CD8-positive, alpha-beta T cell (primary cell): ENCODE measurements at places on chromosomes 13 and 19. TPM values are rescaled to one million over a fixed set of nuclear protein-coding genes. Genes with fewer than 3 reads are reported as not detected.

- no peak for DNase-seq
These were observed 31.8 kb downstream of the TPP2 start for GRCh38 chr13:102628559-102628958.

DNA sequence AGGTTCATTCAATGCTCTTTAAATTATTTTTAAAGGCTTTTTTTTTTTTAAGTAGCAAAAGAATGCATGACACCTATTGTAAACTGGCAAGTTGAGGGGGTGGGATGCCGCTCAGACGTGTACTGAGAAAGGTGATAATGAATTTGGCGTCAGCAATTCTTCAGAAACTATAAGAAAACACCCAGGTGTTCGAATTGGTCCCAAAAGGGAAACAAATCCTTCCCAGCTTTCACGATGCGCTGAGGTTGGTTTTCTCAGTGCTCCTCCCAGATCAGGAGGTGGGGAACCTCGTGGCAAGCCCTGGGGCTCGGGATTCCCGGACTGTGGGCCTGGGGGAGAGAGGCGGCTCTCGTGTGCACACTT is 543 bp upstream of the FAM124A start:
- no peak for DNase-seq

DNA sequence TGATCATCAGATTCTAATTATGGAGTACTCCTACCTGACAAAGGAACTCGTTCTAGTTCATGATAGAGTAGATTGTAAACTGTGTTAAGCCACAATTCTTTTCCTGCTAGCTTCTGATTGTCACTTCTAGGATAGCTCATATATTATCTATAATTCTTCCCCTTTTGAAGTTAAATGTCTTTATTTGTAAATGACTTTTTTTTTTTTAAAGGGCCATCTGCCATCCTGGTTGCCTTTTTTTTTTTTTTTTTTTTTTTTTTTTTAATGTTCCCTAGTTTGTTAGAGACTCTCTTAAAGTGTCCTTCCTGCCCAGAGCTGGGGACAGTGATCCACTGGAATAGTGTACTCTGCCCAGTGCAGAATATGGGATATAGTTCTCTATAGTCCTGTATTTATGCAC is 4.3 kb downstream of the CHAMP1 start:
- no peak for DNase-seq

GRCh38 chr19:55071913-55072312 is 3.8 kb upstream of the EPS8L1 start:
- no peak for DNase-seq

- DNase-seq, result no peak
These were observed 182.7 kb downstream of the TBC1D4 start for GRCh38 chr13:75299246-75299645.

DNA sequence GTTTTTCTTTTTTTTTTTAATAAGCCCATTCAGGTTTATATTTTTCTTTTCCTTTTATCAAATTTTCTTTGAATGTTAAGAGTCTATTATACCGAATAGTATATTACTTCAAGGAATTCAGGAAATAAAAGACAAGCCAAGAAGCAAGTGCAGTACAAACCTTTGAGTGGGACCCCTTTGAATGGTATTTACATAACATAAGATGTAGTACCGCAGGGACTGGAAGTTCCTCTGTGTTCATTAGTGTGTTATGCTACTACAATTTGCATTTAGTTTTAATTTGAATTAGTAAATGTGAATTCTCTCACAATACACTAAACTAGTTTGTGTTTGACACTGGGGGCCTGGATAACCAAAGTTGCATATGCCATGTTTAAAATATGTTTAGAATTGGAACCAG is 339.5 kb downstream of the DCT start:
- no peak for DNase-seq

GRCh38 chr13:95269756-95270155 is 31.5 kb downstream of the ABCC4 start:
- DNase-seq, result no peak

DNA sequence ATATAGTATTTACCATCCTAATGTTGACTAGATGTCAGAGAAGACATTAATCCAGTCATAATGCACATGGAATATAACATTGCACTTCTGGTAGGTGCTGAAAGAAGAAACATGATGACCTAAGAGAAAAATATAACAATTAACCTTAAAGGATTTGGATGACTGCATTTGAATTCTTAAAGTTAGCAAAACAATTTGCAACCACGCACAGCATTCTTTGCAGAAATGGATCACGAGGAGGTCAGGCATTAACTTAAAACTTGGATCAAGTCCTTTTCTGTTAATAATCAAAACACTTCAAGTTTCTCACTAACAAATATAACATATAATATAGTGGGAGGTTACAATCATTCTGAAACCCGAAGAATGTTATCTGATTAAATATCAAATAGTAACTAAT is 525.0 kb upstream of the SLITRK6 start:
- no peak for DNase-seq

DNA sequence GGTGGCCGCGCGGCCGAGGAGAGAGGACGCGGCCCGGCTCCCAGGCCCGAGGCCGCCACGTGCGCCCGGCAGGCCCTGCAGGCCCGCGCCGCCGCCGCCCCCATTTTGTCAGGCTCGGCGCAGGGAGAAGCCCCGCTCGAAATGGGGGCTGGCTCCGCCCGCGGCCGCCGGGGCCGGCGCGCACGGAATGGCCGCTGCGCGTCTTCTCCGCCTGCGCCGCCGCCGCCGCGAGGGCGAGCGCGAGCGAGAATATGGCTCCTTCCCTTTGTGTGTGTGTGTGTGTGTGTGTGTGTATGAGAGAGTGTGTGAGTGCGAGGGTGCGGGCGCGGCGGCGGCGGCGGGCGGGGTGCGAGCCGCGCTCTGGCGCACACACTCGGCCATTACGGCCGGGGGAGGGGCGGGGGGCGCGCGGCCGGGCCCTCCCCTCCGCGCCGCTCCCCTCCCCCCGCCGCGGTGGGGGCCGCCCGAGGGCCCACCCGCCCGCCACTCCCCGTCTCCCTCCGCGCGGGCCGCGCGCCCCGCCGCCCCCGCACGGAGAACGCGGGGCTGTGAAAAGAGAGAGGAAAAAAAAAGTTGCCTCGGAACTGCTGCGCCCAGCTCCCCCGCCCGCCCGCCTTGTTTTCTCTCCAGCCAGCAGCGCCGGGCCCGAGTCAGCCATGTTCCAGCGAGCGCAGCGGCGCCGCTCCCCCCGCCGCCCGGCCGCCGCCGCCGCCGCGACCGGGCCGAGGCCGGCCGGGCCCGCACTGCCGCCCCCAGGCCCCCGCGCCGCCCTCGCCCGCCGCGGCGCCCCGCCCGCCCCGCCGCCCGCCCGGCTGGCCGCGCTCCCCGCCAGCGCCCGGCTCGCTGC is 1.0 kb downstream of the HMGB1 start:
- peak; percentile 71 for DNase-seq

GRCh38 chr19:4352701-4353121 is 9.3 kb downstream of the MPND start:
- peak; percentile 41 for DNase-seq

- DNase-seq, result no peak
These were observed 39.1 kb downstream of the SMAD9 start for GRCh38 chr13:36880961-36881360.

GRCh38 chr19:406135-406781 is 2.7 kb downstream of the C2CD4C start:
- no peak for DNase-seq

- DNase-seq, result no peak
These were observed 2.4 kb downstream of the POLR1D start for GRCh38 chr13:27624071-27624470.

DNA sequence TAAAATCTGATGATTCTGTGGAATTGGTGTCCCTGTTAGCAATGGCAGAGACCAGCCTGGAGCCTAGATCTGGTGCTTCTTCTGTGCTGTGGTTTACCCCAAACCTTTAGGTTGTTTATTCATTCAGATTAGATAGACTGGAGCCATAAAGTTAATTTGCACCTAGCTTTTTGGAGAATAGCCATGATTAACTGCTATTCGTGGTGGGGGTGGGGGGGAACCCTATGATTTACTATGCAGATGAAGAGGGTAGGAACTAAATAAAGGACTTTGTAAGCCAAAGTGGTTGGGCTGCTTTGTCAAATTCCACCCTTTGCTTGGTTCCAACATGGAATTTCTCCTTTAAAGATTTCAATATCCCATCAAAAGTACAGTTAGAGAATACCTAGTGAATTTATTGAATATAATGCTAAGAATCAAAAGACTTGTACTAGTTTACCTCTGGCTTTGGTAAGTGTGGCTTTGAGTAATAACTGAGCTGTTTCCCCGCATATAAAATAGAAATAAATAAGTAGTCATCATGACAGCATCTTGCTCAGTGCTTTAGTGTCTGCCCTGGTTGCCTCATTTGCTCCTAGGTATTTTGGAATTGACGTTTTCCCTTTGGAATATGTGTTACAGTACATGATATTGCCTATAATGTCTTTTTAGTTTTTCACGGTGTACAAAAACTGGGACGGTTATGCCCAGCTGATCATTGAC is 27.6 kb downstream of the SKA3 start:
- DNase-seq, result no peak

DNA sequence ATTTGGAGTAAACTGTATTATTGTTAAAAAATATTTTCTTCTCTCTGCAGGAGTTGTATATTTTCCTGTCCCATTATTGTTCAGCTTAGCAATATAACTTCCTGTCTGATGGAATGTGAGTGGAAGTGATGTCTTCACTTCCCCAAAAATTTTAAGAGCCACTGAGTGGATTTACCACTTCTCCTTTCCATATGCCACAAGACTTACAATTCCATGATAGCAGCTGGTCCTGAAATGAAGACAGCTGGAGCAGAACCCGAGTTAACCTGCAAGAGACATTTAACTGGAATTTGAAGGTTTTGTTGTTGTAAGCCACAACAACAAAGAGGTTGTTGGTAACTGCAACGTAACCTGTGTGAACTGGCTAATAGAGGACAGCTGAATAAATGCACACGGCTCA is 23.4 kb upstream of the TBC1D4 start:
- DNase-seq, result no peak

DNA sequence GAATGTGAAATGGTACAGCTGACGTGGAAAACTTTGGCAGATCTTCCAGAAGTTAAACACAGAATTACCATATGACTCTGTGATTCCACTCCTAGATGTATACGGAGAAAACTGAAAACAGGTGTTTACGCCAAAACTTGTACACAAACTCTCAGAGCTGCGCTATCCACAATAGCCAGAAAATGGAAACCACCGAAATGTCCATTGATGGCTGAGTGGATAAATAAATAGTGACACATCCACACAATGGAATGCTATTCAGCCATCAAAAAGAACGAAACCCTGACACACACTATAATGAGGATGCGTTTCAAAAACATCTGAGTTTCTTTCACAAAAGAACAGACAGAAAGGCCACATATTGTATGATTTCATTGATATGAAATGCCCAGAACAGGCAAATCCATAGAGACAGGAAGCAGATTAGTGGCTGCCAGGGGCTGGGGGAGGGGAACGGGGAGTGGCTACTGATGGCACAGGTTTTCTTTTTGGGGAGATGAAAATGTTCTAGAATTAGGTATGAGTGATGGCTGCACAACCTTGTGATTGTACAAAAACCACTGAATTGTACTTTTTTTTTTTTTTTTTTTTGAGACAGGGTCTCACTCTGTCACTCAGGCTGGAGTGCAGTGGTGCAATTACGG is 33.0 kb downstream of the IL12RB1 start:
- no peak for DNase-seq

GRCh38 chr19:16541526-16542044 is 652 bp downstream of the CHERP start:
- peak; percentile 4 for DNase-seq

DNA sequence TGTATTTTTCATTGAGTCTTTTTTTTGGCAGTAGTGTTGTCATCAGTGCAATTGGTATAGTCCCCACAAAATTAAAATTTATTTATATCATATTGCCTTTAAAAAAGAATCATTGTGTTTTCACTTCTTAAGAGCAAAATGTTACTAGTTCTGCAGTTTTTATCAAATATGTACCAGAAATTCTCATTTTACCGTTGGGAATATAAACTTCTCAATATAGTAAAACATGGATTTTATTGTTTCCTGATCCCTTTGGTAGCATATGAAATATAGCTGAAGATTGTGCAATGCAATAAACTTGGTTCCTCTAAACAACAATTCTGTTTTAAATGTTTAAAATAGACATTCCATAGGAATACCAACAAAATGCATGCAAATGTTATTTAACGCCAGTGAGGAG is 306.5 kb upstream of the PCDH20 start:
- DNase-seq, result no peak

GRCh38 chr19:41808663-41809566 is 12.5 kb downstream of the CEACAM3 start:
- no peak for DNase-seq

GRCh38 chr13:33316890-33317289 is 31.3 kb upstream of the STARD13 start:
- no peak for DNase-seq

DNA sequence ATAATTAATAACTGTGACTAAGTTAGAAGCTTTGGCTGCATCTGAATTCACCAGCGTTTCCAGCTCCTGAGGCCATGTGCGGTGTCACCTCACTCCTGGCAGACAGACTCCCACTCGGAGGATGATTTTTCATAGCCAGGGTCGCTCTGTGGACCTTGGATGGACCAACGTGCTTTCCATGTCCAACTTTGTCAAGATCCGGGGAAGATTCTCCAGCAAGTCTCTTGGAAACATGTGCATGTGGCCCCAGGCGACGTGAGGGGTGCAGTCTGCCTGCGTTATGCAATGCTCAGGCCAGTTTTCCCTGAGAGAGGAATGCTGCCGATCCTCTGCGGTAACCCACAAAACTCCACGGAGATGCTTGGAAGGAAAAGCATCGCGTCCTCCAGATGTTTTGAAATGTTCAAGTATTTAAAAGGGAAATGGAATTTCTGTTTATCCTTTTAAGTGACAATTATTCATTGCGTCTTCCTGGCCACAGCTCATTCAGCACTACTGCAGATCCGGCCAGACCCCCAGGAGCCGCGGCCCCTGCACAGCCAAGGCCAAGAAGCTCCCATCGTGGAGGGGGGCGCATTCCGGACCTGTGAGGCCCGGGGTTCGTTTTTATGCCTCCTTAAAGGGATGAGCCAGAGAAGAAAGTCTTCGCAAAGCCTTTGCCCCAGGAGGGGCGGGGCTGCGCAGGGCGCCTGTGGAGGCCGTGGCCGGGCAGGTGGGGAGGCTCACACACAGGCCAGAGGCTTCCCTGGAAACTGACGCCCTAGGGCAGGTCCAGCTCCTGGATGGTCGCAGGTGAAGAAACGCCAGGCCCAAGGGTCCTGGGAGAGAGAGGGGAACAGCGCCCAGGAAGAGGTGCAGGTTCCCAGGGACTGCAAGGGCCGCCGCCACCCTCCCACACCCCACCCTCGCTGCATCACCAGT is 46.0 kb downstream of the C13orf46 start:
- no peak for DNase-seq

GRCh38 chr19:2140138-2140569 is 11.2 kb downstream of the AP3D1 start:
- DNase-seq, result no peak

GRCh38 chr19:16417660-16418596 is 53.8 kb downstream of the EPS15L1 start:
- DNase-seq, result peak; percentile 70

ZNF208 gene
- total RNA-seq, result 0.61 TPM

KLHL26 gene
- total RNA-seq, result 26.4 TPM

ZNF486 gene
- total RNA-seq, result 4.7 TPM

ZNF540 gene
- 17.8 TPM for total RNA-seq

MAP3K10 gene
- 27.7 TPM for total RNA-seq

PRR12 gene
- 28.9 TPM for total RNA-seq

ZNF552 gene
- 18.6 TPM for total RNA-seq

ZNF177 gene
- total RNA-seq, result 0.68 TPM

ZNF98 gene
- not detected for total RNA-seq

C13orf46 gene
- total RNA-seq, result 12.1 TPM

RPS5 gene
- total RNA-seq, result 1,887 TPM

DACT3 gene
- not detected for total RNA-seq

ZNF296 gene
- 2.6 TPM for total RNA-seq

GNA15 gene
- 6.2 TPM for total RNA-seq

ZNF226 gene
- 9.1 TPM for total RNA-seq

NCR1 gene
- total RNA-seq, result 1.4 TPM
